Activated CD4-positive, alpha-beta T cell treated with anti-CD3 and anti-CD28 coated beads, Interleukin-2, amount 10 ng/mL, durations not matched to agents 24 days and 14 days (primary cell): ENCODE measurements at places on chromosomes 6 and 20. TPM values are rescaled to one million over a fixed set of nuclear protein-coding genes. Genes with fewer than 3 reads are reported as not detected.

PGC gene
- total RNA-seq, result not detected in 2 replicates

WFDC5 gene
- total RNA-seq, result not detected in 2 replicates

GHRH gene
- total RNA-seq, result not detected in 2 replicates

HLA-DQA2 gene
- total RNA-seq, result 0.45 and 0.65 TPM in 2 replicates

TCFL5 gene
- 5.8 and 6.2 TPM in 2 replicates for total RNA-seq

OLIG3 gene
- total RNA-seq, result not detected in 2 replicates

ADGRF1 gene
- total RNA-seq, result not detected in 2 replicates

FAM217A gene
- not detected in 2 replicates for total RNA-seq

C20orf202 gene
- 0.12 TPM in 1 of 2 replicates, not detected in the other for total RNA-seq

COX4I2 gene
- not detected in 2 replicates for total RNA-seq

SYNDIG1 gene
- not detected in 2 replicates for total RNA-seq

B3GAT2 gene
- 0.05 TPM in 1 of 2 replicates, not detected in the other for total RNA-seq

GRIK2 gene
- total RNA-seq, result not detected in 2 replicates

B3GALT4 gene
- total RNA-seq, result 4.1 and 4.6 TPM in 2 replicates

- peak; percentile 68 for DNase-seq
- no peak overlapping the region for H3K4me3 ChIP-seq
- H3K4me1 ChIP-seq, result peaks cover 62% of the 10 kb centered on the region
- peak overlapping the region; percentile 93 for H3K27ac ChIP-seq
Measured at GRCh38 chr6:137926207-137926731, 59.2 kb downstream of the TNFAIP3 start.

- H3K27me3 ChIP-seq, result peaks cover 12% of the 10 kb centered on the region
- DNase-seq, result peak; percentile 83
- no peaks in the 10 kb centered on the region for H3K36me3 ChIP-seq
- H3K4me3 ChIP-seq, result peak overlapping the region; percentile 67
- peak overlapping the region; percentile 86 for H3K27ac ChIP-seq
- H3K4me1 ChIP-seq, result peaks cover 25% of the 10 kb centered on the region
Measured at GRCh38 chr6:14664112-14664601, 546.6 kb downstream of the CD83 start.

DNA sequence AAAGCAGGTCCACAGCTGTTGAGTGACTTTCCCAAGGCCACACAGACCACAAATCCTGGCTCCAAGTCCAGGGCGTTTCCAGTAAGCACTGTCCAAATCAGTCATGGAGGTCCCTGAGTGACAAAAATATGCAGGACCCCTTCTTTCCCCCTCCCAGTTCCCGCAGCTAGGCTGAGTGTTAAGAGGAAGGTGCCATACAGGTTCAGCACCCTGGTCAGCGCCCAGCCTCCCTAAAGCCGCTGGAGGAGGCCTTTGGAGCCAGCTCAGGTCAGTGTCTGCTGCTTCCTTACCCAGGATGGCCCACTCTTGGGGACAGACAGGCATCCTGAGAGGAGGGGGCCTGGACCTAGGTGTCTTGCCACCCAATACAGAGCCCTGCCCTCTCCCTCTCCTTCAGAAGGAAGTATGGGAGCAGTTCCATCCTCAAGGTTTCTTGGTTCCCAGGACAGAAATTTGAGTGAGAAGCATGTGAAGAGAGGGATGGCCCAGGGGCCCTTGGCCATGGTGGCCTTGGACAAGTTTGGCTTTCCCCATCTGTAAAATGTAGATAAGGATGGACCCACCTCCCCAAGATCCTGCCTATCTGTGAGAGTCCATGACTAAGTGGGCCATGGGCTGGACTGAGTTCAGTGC lies 13.2 kb downstream of the TMEM74B start:
- no peak overlapping the region for H3K27ac ChIP-seq
- H3K27me3 ChIP-seq, result no peaks in the 10 kb centered on the region
- peaks cover 48% of the 10 kb centered on the region for H3K36me3 ChIP-seq
- DNase-seq, result peak; percentile 75

- peak; percentile 53 for DNase-seq
- no peaks in the 10 kb centered on the region for H3K27me3 ChIP-seq
- no peaks in the 10 kb centered on the region for H3K36me3 ChIP-seq
Measured at GRCh38 chr6:166903500-166903899, 52.9 kb downstream of the RNASET2 start.

DNA sequence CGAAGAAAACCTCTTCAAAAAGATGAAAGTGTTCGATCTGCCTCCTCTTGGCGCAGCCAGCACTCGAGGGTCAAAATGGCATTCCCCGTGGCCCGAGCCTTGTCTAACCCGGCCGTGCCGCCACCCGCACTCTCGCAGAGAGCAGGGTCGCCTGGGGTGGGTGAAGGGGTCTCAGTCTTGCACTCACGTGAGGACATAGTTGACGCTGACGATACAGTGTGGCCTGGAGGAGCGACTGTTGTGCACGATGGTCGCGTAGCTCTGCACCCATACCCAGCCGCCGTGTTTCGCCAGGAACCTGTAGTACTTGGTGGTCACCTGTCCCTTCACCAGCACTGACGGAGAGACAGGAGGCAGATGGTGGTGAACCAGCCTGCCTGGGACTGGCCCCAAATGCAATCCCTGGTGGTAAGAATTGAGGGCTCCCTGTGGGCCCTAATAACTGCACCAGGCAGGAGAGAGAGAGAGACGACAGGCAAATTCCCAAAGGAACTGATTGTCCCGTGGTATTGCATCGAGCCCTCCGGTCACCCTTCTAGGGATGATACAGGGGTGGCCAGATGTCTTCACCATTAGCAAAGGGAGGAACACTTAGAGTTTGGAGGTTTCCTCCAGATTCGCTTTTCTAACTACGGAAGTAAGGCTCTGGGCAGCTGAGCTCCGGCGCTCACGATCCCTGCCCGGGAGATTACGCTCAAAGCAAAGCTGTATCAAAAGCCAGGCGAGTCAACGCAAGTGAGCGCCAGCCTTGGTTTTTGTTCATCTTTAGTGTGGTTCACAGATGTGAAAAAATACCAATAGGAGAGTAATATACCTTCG lies 17.4 kb downstream of the SIM1 start:
- peaks cover 57% of the 10 kb centered on the region for H3K27me3 ChIP-seq
- H3K4me1 ChIP-seq, result peaks cover 7% of the 10 kb centered on the region
- H3K36me3 ChIP-seq, result peaks cover 5% of the 10 kb centered on the region
- H3K27ac ChIP-seq, result peak overlapping the region; percentile 59
- DNase-seq, result no peak
- H3K4me3 ChIP-seq, result no peak overlapping the region

DNA sequence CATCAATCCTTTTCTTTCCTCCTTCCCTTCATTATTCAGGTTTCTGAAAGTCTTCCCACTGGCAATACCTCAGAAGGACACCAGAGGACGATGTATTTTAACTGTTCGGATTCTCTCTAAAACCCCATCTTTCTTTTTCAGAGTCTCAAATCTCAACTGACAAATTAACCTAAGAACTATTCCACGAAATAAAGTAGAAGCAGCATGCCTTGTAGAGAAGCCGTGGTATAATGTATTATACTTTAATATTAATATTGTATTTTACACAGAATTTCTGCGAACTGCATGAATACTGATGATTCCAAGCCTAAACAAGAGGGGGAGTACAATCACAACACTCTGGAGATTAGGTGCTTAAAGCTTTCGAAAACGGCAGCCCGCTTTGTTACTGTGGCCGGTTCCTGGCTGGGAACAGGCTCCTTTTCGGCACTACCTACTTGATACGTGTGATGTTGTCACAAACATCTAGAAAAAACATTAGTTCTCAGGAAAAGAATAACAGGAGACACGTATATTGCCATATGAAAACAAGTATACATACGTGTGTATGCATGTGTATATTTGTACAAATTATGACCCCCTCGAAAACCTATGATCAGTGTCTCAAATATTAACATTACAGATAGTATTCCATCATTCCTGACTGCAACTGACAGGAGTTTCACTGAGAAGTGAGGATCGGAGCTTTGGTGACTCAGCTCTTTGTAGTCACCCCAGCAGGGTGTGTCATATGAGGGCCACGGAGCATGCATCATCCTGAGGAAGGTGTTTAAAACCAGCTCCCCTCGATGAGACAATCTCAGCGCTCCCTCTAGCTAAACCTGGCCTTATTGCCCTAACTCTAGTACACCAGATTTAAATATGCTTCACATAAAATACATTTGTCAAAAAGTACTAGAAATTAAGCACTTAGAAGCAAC lies 319.7 kb upstream of the TCF21 start:
- peak; percentile 78 for DNase-seq
- no peaks in the 10 kb centered on the region for H3K36me3 ChIP-seq
- peak overlapping the region; percentile 74 for H3K4me3 ChIP-seq
- peaks cover 14% of the 10 kb centered on the region for H3K27me3 ChIP-seq

- H3K27me3 ChIP-seq, result no peaks in the 10 kb centered on the region
- H3K27ac ChIP-seq, result peak overlapping the region; percentile 75
- peak overlapping the region; percentile 41 for H3K4me3 ChIP-seq
- peaks cover 6% of the 10 kb centered on the region for H3K36me3 ChIP-seq
- peak; percentile 74 for DNase-seq
Measured at GRCh38 chr6:107064579-107065065, 36.6 kb downstream of the MTRES1 start.

- no peak overlapping the region for H3K4me3 ChIP-seq
- H3K27ac ChIP-seq, result no peak overlapping the region
- H3K27me3 ChIP-seq, result peaks cover 12% of the 10 kb centered on the region
- H3K4me1 ChIP-seq, result no peaks in the 10 kb centered on the region
Measured at GRCh38 chr20:33871362-33871761, 60.2 kb downstream of the CHMP4B start.

DNA sequence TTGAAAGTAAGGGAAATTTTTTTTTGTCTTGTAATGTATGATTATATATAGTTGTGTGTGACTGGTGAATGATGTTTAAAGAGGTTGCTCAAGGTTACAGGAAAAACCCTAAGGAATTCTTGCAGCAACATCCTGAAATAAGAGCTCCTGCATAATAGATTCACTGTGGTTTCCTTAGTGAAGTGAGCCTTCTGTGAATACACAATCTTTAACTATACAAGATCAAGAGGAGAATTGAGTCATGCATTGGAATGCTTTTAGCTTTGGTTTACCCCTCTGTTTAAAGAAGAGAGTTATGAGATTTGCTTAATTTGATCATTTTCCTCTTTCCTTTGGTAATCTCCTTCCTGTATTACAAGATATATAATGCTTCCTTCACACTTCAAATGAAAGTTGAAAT lies 141.6 kb upstream of the EYA4 start:
- no peak overlapping the region for H3K4me3 ChIP-seq
- no peaks in the 10 kb centered on the region for H3K27me3 ChIP-seq
- DNase-seq, result no peak
- no peaks in the 10 kb centered on the region for H3K4me1 ChIP-seq

- H3K36me3 ChIP-seq, result no peaks in the 10 kb centered on the region
- H3K27ac ChIP-seq, result no peak overlapping the region
- peaks cover 45% of the 10 kb centered on the region for H3K27me3 ChIP-seq
Measured at GRCh38 chr6:132948889-132949288, 134.5 kb downstream of the RPS12 start.

GRCh38 chr6:20983961-20984360 lies 449.7 kb downstream of the CDKAL1 start:
- H3K27me3 ChIP-seq, result no peaks in the 10 kb centered on the region
- no peak overlapping the region for H3K4me3 ChIP-seq
- peaks cover 6% of the 10 kb centered on the region for H3K36me3 ChIP-seq

DNA sequence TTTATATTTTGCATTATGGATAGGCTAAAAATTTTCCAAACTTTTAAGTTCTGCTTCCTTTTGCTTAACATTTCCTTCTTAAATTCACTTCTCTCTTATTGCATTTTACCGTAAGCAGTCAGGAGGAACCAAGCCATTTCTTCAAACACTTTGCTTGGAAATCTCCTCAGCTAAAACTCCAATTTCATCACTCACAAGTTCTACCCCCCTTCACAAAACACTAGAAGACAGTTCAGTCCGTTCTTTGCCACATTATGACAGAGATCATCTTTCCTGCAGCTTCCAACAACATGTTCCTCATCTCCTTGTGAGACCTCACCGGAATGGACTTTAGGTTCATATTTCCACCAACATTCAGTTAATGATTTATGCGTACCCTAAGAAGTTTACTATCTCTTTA lies 79.2 kb upstream of the LY86 start:
- H3K27me3 ChIP-seq, result peaks cover 71% of the 10 kb centered on the region
- H3K4me1 ChIP-seq, result no peaks in the 10 kb centered on the region
- no peak for DNase-seq
- no peak overlapping the region for H3K27ac ChIP-seq

DNA sequence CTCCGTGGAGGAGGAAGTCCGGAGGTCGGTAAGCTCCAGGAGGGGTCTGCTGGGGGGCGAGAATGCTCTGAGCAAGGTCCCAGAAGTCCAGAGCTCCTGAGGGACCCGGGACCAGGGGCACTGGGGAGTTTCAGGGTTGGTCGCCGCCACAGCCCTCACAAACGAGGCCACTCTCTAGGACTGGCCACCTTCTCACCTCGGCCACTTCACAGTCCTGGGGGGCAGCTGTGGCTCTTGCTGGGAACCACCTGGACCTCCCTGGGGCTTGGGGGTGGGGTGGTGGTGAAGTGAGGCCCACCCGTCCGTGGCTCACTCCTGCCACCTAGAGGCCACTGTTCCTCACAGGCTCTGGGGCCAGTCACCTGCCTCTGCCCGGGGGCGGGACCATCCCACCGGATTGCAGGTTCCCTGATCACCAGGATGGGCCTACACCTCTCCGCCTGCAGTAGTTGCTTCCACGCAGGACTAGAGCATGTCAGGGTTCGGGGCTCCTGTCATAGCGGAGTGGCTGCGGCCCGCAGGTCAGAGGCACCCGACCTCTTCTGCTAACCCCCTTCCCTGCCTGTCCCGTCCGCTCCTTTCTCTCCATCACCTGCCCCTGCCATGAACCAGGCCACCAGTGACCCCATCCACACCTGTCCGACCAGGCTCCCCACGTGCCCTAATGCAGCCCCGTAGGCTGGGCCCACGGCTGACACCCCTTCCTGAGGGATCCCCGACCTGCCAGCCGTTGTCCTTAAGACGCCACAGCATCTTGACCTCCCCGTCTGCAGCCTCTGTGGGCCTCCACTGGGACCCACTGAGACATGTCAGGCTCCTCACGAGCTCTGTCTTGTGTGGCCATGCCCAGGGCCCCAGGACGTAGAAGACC lies 5.1 kb upstream of the TCEA2 start:
- peak overlapping the region; percentile 87 for H3K27ac ChIP-seq
- peak overlapping the region; percentile 80 for H3K4me3 ChIP-seq
- no peaks in the 10 kb centered on the region for H3K36me3 ChIP-seq
- peak; percentile 95 for DNase-seq
- H3K27me3 ChIP-seq, result no peaks in the 10 kb centered on the region

GRCh38 chr6:168238159-168238909 lies 81.2 kb downstream of the DACT2 start:
- no peak overlapping the region for H3K4me3 ChIP-seq
- H3K4me1 ChIP-seq, result peaks cover 4% of the 10 kb centered on the region
- H3K27me3 ChIP-seq, result no peaks in the 10 kb centered on the region
- peak overlapping the region; percentile 62 for H3K27ac ChIP-seq
- H3K36me3 ChIP-seq, result no peaks in the 10 kb centered on the region

GRCh38 chr6:144652292-144652891 lies 367.3 kb downstream of the UTRN start:
- peaks cover 8% of the 10 kb centered on the region for H3K36me3 ChIP-seq
- H3K4me1 ChIP-seq, result peaks cover 10% of the 10 kb centered on the region
- no peak for DNase-seq
- H3K27ac ChIP-seq, result no peak overlapping the region
- no peak overlapping the region for H3K4me3 ChIP-seq

GRCh38 chr6:119187596-119187995 lies 109.1 kb upstream of the FAM184A start:
- H3K27me3 ChIP-seq, result no peaks in the 10 kb centered on the region
- H3K4me1 ChIP-seq, result peaks cover 5% of the 10 kb centered on the region
- H3K36me3 ChIP-seq, result peaks cover 44% of the 10 kb centered on the region
- no peak overlapping the region for H3K27ac ChIP-seq
- DNase-seq, result no peak
- H3K4me3 ChIP-seq, result no peak overlapping the region

- H3K27me3 ChIP-seq, result peaks cover 6% of the 10 kb centered on the region
- DNase-seq, result no peak
- H3K4me3 ChIP-seq, result no peak overlapping the region
- peak overlapping the region; percentile 71 for H3K27ac ChIP-seq
- H3K36me3 ChIP-seq, result peaks cover 2% of the 10 kb centered on the region
- peaks cover 15% of the 10 kb centered on the region for H3K4me1 ChIP-seq
Measured at GRCh38 chr6:159701413-159701999, 8.5 kb upstream of the SOD2 start.
